ENCODE measurements at places on chromosomes 3 and 15. TPM values are rescaled to one million over a fixed set of nuclear protein-coding genes. Genes with fewer than 3 reads are reported as not detected.
A peak's percentile ranks its signal among the peaks of the same experiment; 100 is the strongest.

MAP6D1 gene
- total RNA-seq: 0.47 TPM

DNA sequence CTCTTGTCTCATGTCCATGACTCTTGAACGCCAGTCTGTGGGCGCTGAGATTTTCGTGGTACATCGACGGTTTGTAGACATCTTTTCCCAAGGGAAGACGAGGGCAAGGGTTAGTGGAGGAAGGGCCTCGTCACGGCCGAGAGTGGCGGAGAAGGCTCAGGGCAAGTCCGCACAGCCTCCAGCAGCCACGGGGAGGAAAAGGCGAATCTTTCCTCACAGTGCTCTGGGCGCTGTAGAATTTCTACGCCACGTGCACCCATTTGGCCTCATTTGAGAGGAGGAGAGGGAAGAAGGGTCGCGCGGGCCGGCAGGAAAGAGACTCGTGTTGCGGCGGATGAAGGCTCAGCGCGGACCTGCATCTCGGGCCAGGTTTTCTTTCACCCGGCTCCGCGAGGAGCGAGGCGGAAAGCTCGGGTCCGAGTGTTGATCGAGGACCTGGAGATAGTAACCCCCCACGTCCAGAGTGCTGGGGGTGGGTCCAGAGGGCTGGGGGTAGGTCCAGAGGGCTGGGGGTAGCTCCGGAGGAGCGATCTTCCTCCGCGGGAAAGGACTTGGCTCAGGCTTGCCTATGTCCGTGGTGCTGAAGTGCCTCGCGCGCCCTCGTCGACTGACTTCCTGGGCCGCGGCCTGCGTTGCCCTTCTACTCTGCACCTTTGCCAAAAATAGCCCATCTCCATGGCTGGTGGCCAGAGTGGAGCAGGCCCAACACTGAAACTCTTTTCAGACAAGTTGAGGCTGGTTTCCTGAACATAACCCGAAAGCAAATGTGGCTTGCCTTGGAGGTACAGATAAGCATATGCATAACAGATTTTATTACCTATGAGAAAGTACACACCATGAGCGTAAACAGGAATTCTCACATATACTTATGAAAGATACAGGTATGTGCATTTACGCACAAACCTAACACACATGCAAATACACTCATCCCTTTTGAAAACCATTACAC is 1.1 kb downstream of the SLC35G2 start:
- H3K27ac ChIP-seq: no peak overlapping the region
- peak; percentile 56 for DNase-seq
- peaks cover 48% of the 10 kb centered on the region for H3K27me3 ChIP-seq
- peaks cover 5% of the 10 kb centered on the region for H3K36me3 ChIP-seq

- H3K36me3 ChIP-seq: no peaks in the 10 kb centered on the region
- no peaks in the 10 kb centered on the region for H3K27me3 ChIP-seq
- no peak for DNase-seq
- no peak overlapping the region for H3K27ac ChIP-seq
- H3K4me1 ChIP-seq: no peaks in the 10 kb centered on the region
These were observed 100.2 kb upstream of the PTX3 start for GRCh38 chr3:157336252-157337009.

- no peaks in the 10 kb centered on the region for H3K36me3 ChIP-seq
- no peaks in the 10 kb centered on the region for H3K4me1 ChIP-seq
- no peak overlapping the region for H3K27ac ChIP-seq
- DNase-seq: no peak
- peaks cover 5% of the 10 kb centered on the region for H3K27me3 ChIP-seq
These were observed 154.8 kb upstream of the LRIG1 start for GRCh38 chr3:66655671-66656070.
